ENCODE measurements at places on chromosomes 3 and 15. TPM values are rescaled to one million over a fixed set of nuclear protein-coding genes. Genes with fewer than 3 reads are reported as not detected.
A peak's percentile ranks its signal among the peaks of the same experiment; 100 is the strongest.

GRCh38 chr15:27619204-27619603 is 479.9 kb downstream of the OCA2 start:
- DNase-seq: no peak

- DNase-seq: no peak
Observed at GRCh38 chr3:195384952-195385351, 57.9 kb downstream of the ACAP2 start.

- DNase-seq: no peak
Observed at GRCh38 chr15:69697916-69698315, 245.3 kb downstream of the RPLP1 start.

GRCh38 chr15:43515741-43516140 is 1.7 kb upstream of the MAP1A start:
- no peak for DNase-seq

DNA sequence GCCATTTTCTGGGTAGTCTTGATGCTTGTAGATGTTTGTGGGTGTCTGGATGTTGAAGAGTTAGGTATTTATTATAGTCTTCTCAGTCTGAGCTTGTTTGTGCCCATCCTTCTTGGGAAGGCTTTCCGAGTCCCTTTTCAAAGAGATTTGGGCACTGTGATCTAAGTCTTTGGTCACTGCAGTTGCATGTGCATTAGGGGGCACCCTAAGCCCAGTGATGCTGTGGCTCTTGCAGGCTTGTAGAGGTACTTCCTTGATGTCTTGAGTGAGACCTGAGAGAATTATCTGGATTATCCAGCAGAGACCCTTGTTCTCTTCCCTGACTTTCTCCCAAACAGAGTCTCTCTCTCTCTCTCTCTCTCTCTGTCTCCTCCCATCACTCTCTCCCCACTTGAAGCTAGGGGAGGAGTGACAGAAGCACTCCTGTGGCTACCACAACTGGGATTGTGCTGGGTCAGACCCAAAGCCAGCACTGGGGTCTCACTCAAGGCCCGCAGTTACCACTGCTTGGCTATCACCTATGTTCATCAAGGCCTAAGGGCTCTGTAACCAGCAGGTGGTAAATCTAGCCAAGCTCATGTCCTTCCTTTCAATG is 68.5 kb downstream of the TMCO5A start:
- peak; percentile 58 for DNase-seq

Gene GP9
- 6.2 TPM for polyA plus RNA-seq

Gene MBD4
- 16.7 TPM for polyA plus RNA-seq

Data from lung (tissue), 17 donors.